NCI-H2081 treated with DMSO at 0.1 percent for 48 hours (cell line): ENCODE measurements at places on chromosomes 2 and 18.

DNA sequence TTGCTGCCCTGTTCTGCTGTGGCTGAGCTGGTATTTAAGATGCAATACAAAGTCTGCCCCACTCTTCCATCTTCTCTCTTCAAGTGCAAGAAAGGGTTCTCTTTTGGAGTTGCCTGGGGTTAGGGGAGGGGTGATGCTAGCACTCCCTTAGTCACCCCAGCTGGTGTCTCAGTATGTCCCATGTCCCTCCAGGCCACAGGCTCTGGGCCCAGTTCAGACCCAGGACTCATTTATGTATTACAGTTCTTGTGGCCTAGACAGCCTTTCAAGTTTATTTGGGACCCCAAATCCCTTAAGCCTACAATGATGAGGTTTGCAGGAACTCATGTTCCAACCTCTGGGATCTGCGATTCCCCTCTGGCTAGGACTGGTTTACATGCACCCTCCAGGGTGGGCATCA lies 47.2 kb upstream of the CCDC141 start:
- DNase-seq = no peak

GRCh38 chr2:221203125-221203524 lies 369.0 kb downstream of the EPHA4 start:
- DNase-seq = no peak

GRCh38 chr18:70578480-70578879 lies 289.6 kb downstream of the SOCS6 start:
- DNase-seq = no peak

DNA sequence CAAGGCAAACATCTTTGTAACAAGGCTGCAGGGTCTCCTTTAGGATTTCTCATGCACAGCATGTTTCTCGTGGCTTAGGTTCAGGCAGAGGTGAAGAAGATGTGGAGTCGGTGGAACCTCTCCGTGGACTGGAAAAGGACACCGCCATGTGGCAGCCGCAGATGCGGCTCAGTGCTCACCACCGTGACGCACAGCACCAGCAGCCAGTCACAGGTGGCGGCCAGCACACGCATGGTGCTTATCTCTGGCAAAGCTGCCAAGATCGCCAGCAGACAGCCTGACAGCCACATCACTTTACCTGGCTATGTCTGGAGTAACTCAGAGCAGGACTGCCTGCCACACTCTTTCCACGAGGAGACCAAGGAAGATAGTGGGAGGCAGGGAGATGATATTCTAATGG lies 86.6 kb downstream of the PTH2R start:
- no peak for DNase-seq

DNA sequence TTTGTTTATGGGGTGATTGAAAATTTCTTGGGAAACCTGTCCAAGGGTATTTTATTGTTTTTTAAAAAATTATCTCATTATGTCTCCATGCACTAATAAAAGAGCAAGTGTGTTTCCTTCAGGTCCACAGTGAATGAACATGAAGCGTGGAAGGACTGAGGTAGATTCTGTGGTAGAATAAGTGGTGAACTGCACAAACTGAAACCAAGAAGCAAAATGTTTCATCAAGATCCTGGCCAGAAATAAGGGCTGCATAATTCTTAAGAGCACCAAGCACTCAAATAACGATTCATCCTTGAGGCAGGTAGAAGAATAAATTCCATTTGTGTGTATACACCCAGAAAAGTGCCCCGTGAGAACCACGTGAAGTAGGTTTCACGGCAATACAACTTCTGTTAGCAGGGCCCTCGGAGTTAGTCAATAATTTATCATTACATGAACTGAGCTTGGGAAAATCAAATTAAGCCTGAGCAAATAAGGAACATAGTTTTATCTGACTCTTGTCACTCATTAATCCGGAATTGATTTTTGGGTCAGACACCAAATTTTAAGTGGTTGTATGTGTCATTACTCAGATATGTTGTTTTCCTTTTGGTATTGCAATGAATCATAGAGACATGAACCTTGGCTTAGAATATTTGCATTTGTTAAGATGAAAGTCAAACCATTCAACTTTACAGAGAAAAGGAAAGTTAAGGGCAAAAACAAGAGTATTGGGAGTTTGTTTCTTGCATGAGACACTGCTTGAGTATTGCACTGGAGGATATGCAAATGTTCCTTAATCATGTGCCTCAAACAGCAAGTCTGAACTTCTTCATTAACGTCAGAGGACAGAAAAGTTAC lies 472.6 kb upstream of the NETO1 start:
- no peak for DNase-seq

DNA sequence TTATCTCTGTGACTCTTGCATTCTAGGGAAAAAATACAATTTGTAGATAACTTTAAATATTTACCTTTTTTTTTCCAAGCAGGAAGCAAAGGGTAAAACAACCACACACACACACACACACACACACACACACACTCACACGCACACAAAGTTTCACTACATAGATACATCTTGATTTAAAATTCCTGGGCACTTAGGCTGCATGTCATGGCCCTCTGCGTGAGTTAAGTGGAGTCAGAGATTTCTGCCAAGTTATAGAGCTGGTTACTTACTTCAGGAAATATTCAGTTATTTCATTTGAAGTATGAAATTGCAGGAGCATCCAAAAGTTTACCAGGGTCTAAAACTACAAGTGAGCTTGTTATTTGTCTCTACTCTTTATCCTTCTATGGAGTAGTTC lies 612.0 kb downstream of the IRS1 start:
- DNase-seq = no peak

GRCh38 chr2:60872510-60872928 lies 8.9 kb upstream of the REL start:
- DNase-seq = no peak

DNA sequence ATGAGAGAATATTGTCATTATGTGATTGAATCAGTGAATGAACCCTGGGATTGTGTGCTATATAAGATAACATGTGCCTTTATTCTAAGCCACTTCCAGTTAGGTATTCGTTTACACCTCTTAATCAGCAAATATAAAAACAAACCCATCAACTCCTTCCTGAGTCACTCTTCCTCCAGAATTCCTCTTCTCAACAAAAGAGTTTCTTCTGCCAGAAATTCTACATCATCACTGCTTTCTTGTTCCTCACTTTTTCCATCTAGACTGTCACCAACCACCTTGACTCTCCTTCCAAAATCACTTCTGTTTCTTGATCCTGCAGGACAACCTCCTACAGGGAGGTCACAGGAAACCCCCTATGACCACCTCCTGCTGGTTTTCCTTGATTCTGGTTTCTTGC lies 261.4 kb downstream of the CYP26B1 start:
- DNase-seq = no peak

GRCh38 chr2:69272803-69273471 lies 114.1 kb downstream of the GFPT1 start:
- no peak for DNase-seq

DNA sequence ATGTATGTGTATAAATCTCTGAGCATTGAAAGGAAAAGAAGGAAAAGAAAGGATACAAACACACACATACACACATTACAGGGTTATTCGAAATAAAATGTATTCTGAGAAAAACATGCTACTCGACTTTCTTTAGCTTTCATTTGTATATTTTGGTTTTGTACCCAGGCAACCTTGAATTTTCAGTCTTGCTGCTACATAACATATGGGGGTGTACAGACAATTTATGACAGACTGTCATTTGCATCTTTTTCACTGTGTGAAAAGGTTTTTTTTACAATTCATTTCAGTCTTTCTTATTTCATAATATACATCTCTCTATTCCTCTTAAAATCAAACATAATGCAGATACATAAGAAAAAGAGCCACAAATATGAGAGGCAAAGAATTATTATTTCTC lies 1238.4 kb upstream of the NXPH2 start:
- no peak for DNase-seq

- no peak for DNase-seq
Measured at GRCh38 chr2:128593879-128594650, 275.4 kb upstream of the HS6ST1 start.

- DNase-seq = no peak
Measured at GRCh38 chr2:41483226-41483625, 564.6 kb upstream of the PKDCC start.

DNA sequence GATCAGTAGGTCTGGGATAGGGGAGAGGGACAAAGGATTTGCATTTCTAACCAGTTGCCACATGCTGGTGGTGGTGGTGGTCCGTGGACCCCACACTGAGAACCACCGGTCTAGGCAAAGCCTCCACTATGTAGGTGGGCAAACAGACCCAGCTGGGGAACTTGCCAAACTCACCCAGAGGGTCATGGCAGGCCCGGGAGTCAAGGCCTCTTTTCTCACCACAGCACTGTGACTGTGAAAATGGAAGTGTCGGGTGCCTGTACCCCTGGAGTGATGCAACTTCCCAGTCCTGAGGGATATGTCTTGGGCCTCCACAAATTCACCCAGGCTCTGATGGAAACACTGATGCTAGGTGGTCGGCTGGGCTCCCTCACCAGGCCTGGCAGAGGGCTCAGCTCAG lies 101.2 kb upstream of the SMAD2 start:
- DNase-seq = no peak

GRCh38 chr2:100703739-100704138 lies 116.2 kb upstream of the NPAS2 start:
- DNase-seq = no peak

GRCh38 chr2:74835831-74836674 lies 2.1 kb downstream of the HK2 start:
- peak; percentile 54 for DNase-seq

DNA sequence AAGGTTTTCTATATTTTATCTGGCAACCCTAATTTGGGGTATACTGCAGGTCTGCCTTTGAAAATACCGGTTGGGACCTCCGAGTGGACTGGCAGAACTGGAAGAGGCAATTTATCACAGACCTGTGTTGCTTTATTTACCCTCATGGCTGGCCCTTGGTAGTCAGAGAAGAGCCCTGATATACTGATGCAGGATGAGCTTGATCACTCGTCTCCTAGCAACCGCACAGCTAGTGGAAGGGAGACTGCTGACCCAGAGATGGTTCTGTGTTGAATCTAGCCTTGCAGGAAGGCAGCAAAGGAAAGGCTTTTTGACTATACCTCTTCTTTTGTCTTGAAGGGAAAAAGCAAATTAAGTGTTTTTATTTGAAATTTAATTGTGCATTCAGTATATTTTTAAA lies 154.7 kb downstream of the EML6 start:
- no peak for DNase-seq

DNA sequence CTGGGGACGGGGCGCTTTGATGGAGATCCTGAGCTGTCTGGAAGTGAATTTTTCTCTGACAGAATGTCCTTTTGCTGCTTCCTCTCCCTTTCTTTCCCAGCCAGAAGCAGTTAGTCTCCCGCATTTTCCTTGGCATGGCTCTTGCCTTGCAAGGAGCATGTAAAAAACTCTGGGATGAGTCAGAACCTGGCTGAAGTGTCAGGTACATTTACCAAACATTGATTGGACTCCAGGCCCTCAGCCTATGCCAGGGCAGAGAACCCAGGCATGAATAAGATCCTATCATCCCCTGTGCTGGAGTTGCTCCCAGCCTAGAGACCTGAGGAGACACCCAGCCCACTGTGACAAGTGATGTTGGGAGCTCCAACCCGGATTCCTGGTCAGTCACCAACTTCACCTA lies 21.6 kb downstream of the STON1 start:
- DNase-seq = no peak

DNA sequence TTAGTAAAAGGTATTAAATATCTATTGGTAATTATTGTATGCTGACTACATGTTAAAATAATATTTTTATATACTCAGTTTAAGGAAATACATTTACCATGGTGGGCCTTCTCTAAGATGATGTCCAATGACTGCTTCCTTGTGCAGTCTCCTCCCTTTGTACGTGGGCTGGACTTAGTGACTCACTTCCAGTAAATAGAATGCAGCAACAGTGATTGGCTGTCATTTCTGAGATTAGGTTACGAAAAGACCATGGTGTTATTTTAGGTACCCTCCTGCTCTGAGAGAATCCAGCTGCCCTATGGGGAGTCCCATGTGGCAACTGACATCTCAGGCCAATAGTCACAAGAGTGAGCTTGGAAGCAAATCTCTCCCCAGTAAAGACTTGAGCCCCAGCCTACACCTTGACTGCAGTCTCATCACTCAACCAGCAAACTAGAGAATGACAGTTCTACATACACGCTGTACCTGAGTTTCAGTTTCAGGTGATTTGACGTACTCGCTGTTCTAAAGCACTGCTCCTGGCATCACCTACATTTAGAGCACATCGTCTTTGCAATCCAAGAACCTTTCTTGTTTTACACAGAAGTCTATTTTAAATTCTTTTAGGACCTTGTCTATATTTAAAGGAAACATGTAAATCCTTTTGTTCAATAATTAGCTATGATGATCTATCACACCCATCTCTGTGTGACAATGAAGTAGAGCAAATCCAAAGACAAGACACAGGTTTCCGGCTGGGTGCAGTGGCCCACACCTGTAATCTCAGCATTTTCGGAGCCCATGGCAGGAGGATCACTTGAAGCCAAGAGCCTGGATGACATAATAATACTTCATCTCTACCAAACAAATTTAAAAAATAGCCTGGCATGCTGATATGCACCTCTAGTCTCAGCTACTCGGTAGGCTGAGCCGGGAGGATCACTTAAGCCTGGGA lies 87.2 kb downstream of the COBLL1 start:
- DNase-seq = no peak

DNA sequence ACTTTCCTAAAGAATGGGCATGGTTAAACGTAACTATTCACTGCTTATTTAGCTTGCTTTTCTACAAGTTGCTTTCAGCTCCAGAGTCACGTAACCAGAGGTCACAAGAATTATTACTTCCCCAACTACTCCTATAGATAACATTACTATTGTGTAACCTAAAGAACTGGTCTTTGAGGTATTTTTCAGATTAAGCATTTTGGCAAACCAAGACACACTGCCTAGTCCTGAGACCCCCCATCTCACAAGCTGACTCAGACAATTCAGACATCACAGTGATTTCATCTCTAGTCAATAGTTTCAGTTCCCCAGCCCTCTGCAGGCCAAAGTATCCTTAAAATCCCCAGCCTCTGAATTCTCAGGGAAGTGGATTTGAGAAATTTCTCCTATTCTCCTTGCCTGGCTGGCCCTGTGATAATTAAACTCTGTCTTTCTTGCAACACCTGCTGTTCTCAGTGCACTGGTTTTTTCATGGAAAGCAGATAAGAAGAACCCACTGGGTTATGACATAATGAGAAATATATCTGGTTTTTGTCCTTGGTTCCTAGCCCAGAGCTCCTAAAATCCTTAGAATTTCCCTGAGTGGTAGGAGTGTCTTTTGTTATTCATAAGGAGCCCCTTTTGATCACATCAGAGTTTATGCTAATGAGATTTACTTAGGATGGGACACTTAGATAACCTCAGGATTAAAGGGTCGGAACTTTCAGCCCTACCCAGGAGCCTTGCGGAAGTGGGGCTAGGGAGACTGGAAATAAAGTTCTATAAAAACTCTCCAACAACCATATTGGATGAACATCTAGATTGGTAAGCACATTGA lies 1310.8 kb upstream of the CHAC2 start:
- DNase-seq = no peak
